ENCODE measurements at places on chromosomes 12 and 14.

DNA sequence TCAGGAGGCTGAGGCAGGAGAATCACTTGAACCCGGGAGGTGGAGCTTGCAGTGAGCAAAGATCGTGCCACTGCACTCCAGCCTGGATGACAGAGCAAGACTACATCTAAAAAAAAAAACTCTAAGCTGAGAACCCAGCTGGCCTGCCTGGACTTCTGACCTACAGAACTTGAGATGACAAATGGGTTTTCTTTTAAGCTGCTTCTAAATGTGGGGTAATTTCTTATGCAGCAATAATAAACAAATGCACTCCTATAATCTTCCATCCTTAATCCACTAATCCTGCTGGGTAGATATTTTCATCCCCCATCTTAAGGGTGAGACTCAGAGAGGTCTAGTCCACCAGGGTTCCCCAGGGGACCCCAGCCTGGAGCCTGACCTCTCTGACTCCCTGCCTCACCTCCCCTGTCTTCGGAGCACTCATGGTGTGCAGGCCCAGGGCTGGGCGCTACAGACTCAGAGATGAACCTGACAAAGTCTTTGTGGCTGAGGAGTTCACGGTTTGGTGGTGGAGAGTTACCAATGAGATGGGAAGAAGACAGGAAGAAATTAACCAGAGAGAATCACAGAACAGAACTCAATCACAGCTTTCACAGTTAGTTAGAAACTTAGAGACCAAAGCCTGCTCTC, 39.7 kb upstream of the BDKRB2 start:
- DNase-seq: no peak

- DNase-seq: no peak
These were observed 187.4 kb upstream of the NTF3 start for GRCh38 chr12:5244513-5244972.

GRCh38 chr14:104390221-104390931, 189.2 kb upstream of the C14orf180 start:
- DNase-seq: no peak

DNA sequence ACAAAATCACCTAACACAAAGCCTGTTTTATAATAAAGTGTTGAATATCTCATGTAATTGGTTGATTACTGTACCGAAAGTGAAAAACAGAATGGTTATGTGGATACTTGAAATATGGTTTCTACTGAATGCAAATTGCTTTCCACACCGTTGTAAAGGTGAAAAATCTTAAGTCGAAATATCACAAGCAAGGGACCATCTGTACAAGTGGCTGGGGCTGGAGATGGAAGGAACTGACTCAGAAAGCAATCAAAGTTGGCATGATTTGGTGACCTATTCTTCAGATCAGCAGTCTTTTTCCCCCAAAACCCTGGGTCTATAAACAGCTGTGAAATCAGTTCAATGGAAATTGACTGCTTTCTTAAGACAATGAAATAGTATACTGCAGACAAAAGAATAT, 3.6 kb downstream of the CBX5 start:
- no peak for DNase-seq

- no peak for DNase-seq
These were observed 10.8 kb downstream of the PIGH start for GRCh38 chr14:67589204-67589770.

GRCh38 chr14:49287004-49287403, 299.2 kb downstream of the RPS29 start:
- DNase-seq: no peak

- no peak for DNase-seq
These were observed 56.2 kb downstream of the CRADD start for GRCh38 chr12:93733358-93733757.

DNA sequence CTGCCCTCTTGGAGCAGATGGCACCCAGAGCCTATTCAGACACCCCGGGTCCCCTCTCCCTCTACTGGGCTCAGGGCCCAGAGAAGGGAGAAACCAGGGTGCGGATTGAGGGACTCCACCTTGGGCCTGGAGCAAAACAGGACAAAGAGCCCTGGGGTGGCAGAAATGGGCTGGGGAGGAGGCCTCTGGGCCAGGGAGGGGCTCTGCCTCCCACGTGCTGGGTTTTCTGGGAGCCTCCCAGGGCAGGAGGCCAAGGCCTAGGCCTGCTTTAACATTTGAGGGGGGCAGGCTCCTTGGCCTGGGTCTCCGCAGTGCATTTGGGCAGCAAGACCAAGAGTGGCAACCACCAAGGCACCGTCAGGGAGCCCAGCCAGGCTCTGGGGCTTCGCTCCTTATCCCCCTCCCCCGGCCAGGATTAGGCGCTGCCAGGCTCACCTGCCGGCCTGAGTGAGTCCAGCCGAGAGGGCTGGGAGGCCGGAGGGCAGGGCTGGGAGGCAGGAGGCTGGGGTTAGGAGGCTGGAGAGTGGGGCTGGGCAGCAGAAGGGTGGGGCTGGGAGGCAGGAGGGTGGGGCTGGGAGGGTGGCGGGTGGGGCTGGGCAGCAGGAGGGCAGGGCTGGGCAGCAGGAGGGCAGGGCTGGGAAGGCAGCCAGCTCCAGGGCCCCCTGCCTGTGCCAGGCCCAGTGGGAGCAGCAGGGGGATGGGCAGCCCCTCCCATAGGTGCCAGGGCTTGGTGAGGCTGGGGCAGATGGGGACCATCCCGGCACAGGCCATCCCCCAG, 101.8 kb upstream of the EIF5 start:
- DNase-seq: no peak

GRCh38 chr12:23803540-23803939, 145.9 kb downstream of the SOX5 start:
- no peak for DNase-seq

DNA sequence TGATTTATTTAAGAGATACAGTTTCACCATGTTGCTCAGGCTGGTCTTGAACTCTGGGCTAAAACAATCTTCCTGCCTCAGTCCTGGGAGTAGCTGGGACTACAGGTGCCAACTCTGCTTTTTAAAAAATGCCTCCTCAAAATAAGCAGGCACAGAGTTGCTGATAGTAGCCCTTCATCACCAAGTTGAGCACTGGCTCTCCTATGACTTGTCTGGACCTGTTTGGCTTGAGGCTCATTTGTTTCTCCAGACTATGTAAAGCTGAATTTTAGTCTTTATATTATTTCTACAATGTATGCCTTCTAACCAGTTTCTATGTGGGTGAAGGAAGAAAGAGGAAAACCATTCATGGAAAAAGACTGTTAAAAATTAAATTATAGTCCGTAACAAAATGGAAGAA, 39.5 kb upstream of the RAD51AP1 start:
- DNase-seq: no peak

DNA sequence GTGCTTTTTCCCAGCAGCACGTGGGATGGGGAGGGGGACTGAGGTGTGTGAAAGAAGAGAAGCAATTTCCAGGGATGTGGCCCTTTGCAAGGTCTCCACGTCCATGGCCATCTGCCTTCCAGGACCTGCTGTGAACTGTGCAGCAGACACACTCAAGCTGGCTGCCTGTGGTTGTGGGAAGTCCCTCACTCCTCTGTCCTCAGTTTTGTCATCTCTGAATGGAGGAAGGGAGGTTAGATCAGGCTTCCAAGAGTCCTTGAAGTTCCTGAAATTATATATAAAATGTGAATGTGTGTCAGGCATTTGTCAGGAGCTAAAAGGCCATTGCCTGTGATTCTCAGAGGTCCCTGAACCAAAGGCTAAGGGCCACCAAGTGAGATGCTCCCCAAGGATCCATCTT, 328.2 kb downstream of the CACNA1C start:
- DNase-seq: no peak

DNA sequence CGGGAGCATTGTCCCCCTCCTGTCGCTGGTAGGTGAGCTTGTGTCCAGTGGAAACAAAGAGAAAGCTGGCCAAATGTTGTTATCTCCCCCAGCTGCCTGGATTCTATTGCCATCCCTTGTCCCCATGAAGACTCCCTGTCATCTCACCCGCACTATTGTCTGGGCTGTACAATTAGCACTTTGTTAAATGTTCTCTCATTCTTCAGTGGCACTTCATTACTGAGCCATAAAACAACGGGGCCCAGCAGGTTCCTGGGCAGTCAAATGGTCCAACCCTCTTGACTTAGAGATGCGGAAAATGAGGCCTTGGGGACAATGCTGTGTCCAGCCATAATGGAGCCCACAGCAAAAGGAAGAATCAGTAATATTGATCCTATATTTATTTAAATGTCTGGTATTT, 13.2 kb upstream of the COL2A1 start:
- DNase-seq: no peak

GRCh38 chr12:66756631-66757030, 77.8 kb upstream of the GRIP1 start:
- no peak for DNase-seq

GRCh38 chr12:7751394-7751793, 4.2 kb upstream of the CLEC4C start:
- DNase-seq: no peak

DNA sequence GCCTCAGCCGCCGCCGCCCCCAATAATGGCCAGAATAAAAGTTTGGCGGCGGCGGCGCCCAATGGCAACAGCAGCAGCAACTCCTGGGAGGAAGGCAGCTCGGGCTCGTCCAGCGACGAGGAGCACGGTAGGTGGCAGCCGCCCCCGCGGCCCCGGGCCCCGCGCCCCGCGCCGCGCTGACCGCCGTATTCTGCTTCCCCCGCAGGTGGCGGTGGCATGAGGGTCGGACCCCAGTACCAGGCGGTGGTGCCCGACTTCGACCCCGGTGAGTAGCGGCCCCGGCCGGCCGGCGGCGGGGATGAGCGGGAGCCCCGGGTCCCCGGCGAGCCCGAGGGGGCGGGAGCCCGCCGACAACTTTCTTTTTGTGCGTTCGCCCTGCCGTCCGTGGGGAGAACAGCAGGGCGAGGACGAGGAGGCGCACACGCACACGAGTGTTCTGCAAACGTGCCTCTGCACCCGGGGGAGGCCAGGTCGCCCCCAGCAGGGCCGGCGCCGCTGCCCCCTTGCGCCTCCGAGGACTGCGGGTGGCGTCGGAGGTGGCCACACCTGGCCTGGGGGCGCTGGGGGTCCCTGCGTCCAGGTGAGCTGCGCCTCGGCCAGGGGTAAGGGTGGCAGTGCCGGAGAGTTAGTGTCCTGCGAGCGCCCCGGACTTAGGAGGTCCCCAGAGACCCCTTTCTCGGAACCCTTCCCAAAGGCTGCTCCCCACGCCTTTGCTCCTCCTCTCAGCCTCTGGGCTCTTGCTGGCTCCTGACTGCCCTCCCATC, 794 bp downstream of the RCOR1 start:
- DNase-seq: peak; percentile 32

- no peak for DNase-seq
These were observed 978.4 kb downstream of the BCL11B start for GRCh38 chr14:98293576-98293975.

DNA sequence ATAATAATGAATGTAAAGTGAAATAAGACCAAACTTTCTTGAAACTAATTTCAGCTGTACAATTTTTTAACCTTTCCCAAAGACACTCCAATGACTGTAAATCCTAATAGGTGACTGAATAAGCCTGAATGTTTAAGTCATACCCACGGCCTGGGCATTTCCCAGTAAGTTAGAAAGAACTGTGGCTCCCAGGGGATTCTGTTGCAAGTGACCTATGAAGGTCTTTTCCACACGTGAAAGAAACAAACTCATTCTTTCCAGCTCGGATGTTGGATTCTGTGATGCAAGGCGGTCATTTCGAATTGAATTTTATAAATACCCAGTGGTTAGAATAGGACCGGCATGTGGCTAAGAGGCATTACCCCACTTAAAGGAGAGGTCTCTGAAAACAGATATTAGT, 1134.4 kb downstream of the GALC start:
- no peak for DNase-seq

- DNase-seq: no peak
These were observed 119.5 kb upstream of the RTL1 start for GRCh38 chr14:101022916-101023435.

DNA sequence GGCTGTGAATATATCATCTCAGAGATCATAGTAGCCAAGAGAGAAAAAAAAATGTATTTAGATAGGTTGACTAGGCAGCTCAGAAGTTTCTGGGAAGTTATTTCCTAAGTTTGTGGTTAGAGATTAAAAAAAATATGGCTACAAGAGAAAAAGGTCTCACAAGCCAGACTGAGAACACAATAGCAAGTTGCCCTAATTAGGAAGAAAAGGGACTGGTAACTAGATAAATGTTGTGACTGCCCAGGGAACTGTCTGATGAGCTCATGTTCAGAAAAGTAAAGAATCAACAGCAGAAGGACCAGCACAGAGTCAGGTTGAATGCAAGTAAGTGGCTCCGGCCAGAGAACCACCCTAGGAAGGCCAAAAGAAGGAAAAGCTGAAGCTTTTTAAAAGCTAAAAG, 256.6 kb downstream of the PRKD1 start:
- no peak for DNase-seq

- DNase-seq: no peak
These were observed 2.0 kb upstream of the ATN1 start for GRCh38 chr12:6925540-6926279.

GRCh38 chr14:77474479-77475177, 16.7 kb downstream of the AHSA1 start:
- no peak for DNase-seq

DNA sequence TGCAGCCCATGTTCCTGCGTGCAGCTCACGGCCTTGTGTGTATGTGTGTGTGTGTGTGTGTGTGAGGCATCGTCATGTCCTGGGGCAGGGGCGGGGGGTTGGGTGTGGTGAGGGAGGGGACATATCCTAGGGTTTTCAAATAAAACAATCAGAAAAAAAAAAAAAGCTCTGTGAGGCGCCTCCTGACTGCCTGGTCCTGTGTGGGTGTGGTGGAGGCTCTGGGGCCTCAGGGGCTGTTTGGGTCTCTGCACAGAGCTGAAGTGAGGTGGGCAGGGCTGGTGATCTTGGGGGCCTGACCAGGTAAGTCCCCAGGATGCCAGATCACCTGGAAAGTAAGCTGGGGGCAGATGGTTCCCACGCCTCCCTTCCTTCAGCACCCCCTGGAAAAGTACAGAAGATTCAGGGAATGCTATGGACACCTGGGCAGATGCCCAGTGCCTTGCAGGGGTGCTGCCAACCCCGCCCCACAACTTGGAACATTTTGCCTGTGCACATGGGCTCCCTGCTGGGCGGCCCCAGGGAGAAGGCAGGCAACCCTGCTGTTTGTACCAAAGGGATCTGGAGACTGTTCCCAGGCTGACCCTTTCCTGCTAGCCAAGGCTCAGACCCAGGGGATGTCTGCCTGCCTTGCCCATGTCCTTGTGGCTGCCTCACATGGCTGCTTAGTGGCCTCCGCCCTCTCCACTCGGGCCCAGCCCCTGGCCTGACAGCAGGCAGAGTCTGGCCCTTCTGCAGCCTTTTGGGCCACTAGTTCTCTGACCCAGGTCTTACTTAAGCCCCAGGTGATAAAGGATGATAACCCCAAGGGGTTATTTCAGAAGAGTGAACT, 28.8 kb downstream of the CLSTN3 start:
- no peak for DNase-seq

GRCh38 chr12:42284876-42285275, 41.0 kb downstream of the ZCRB1 start:
- no peak for DNase-seq

Data from stimulated activated CD8-positive, alpha-beta memory T cell treated with anti-CD3 and anti-CD28 coated beads, Interleukin-4, amount 100 ng/mL, for 4 hours (primary cell).